T1000 (cell line): ENCODE measurements at places on chromosomes 1 and 21.

GRCh38 chr1:84073266-84073665, 70.8 kb upstream of the PRKACB start:
- DNase-seq = no peak

- no peak for DNase-seq
Measured at GRCh38 chr1:160522622-160523345, at the start of gene SLAMF6. TSS of gene SLAMF6 (minus strand) at chr1:160523255. CDS start at chr1:160523192, 63 bp downstream.

GRCh38 chr1:36829066-36829465, 205.2 kb downstream of the GRIK3 start:
- DNase-seq = no peak

DNA sequence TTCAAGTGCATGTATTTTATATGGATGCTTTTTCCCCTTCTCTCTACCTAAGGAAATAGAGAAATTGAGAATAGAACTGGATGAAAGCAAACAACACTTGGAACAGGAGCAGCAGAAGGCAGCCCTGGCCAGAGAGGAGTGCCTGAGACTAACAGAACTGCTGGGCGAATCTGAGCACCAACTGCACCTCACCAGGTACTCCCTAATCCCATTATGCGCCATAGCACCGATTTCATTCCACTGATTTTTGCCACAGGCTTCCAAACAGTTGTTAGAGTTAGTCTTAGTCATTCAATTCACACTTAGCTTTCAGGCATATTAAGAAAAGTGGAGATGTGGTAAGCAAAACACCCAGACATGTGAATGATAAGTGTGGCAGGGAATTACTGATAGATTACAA, 122.8 kb downstream of the SDCCAG8 start:
- no peak for DNase-seq

DNA sequence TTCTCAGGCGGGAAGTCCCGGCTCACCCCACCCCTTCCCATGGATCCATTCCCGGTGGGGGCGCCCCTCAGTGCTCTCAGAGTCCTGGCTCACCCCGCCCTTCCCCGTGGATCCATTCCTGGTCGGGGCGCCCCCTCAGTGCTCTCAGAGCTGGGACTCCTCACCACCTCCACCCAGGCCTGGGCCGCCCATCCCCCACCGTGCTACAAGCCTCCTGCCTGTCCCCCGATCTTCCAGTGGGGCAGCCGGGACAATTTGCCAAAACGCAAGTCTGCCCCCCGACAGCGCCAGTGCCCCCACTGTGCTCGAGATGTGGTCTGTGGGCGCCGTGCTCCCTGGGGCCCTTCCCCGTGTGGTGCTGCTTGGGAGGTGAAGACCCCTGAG, 23.2 kb upstream of the PLCH2 start:
- no peak for DNase-seq

DNA sequence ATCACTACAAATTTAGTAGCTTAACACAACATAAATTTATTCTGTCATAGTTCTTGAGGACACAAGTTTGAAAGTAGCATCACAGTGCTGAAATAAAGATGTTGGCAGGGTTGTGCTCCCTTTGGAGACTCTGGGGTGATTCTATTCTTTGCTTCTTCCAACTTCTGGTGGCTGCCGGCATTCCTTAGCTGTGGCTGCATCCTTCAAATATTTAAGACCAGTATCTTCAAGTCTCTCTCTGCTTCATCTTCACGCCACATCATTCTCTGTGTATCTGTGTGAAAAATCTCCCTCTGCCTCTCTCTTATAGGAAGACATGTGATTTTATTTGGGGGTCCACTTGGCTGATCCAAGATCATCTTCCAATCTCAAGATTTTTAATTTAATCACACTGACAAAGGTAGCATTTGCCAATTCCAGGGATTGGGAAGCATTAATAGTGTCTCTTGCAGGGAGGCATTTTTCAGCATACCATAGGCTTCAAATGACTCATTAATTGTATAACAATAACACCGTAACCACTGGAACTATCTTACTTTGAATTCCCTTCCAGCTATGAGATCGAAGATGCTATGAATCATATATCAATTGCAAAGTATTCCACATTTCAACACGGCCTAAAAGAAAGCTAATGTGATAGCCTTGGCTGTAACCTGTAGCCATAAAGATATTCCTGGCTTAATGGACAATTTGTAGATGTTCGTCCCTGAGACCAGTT, 74.6 kb downstream of the DPT start:
- DNase-seq = no peak

GRCh38 chr1:59673573-59674450, 140.9 kb upstream of the HOOK1 start:
- DNase-seq = no peak

DNA sequence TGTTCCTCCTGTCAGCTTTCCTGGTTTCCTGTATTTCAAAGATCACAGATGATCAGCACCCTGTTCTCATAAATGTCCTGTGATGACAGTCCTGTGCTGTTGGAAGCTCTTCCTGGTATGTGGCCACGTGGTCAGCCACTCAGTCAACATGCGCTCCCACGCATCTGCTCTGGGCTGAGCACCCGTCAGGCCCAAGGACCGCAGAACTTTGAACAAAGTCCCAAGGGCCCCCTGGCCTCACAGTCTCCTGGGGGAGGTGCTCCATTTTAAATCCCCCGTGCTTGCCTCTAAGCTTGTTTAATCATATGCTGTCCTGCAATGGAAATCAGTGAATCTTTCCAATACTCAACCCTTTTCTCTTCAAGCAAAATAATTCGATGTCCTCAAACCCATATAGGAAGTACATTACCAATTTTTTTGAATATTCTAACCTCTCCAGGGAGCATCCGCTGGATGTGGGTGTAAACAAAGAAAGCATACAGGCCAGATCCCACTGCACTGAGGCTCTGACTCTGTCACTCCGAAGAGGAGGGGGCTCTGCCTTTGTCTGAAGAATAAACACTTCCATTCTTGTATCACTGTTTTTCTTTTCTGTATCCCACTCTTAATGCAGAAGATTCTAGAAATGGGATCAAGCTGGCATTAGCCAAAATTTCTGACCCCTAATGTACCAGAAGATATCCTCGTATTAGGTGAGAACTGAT, 250.3 kb downstream of the SDCCAG8 start:
- DNase-seq = no peak
